GM19239 (cell line): ENCODE measurements at places on chromosomes 16 and 17.

DNA sequence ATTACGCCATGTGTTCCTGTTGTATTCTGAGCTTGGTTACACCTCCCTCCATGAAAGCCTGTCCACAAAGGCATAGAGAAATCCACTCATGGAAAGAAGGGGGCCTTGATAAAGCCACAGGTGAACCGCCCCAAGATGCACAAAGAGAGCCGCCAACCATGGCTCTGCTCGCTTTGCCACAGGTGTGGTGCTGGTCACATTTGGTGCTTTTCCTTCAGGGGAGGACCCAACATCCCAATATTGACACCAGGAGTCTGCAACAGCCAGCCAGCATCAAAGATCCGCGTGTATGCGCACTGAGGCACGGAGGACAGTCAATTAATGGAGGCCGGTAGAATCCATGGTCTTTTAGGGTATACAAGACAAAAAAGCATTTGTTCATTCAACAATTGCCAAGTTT, 7.3 kb downstream of the ABCA3 start:
- no peak for DNase-seq

GRCh38 chr17:47906443-47906842, 10.4 kb downstream of the SP2 start:
- no peak for DNase-seq

- DNase-seq = no peak
These were observed 4.6 kb upstream of the ITGAD start for GRCh38 chr16:31388535-31388934.

- no peak for DNase-seq
These were observed 4.8 kb downstream of the MAP2K3 start for GRCh38 chr17:21289175-21289901.

DNA sequence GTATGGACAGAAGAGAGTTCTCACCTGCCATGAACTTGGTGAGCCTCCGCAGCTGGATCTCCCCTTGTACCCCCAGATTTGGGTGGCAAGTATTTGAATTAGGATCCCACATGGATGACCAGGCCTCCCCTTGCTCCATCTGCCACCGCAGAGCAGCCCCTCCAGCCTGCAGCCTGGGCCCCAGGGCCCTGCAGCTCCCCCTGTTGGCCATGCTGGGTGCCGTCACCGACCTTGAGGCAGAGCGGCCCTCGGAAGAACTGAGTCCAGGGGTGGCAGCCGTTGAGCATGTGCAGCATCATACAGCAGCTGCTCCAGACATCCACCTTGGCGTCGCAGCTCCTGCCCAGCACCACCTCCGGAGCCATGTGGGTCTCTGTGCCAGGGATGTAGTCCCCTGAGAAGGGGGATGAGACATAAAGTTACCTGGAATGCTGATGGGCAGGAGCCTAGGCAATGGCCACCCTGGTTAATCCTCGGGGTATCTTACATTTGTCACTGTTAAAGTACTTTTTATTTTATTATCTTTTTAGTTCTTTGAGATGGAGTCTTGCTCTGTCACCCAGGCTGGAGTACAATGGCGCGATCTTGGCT, 9.0 kb upstream of the SPATA32 start:
- DNase-seq = no peak

DNA sequence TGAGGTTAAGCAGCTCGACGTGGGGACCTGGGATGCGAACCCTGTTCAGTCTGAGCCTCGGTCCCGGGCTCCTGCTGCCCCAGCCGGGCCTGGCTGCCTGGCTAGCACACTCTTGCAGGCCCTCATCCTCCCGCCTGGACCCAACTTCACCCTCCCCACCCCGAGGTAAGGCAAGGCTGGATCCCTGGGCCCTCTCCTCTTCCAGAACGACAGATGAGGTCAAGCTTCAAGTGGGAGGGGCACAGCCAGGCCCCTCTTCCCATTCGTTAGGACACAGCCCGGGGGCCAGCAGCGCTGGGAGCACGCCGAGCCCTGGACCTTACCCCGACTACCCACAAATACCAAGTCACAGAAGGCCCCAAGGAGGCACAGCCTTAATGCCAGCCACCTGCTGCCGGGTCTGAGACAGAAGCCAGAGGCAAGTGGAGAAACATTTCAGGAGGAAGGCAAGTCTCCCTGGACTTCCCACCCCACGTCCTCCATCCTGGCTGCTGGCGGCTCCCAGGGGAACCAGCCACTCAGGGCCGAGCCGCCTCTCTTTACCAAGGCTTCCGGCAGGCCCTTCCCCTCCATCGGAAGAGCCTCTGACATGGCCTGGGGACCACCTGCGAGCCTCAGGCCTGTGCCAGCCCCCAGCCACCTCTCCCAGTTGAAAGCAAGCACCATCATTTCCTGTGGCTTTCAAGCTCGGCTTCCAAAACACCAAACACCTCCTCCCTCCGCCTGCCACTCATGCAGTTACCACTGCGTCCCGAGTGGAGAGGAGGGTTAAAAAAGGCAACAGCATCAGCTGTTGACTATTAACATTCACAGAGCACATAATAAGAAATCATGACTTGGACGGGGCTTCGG, 59.9 kb downstream of the RPH3AL start:
- no peak for DNase-seq

DNA sequence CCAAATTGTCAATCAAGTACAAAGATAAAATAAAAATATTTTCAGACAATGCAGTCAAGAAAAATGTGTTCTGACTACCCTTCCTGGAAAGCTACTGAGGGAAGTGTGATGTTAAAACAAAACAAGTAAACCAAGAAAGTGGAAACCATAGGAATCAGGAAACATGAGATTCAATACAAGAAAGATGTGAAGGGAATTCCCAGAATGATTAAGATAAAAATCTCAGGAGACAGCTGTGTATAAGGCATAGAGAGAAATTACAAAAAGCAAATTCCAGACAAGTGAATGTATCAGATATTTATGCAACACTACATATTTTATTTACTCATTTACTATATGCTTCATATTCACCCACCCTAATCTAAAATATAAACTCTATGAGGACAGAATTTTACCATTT, 32.2 kb downstream of the TRIM37 start:
- DNase-seq = no peak

- DNase-seq = no peak
These were observed 64.6 kb downstream of the GTF3C1 start for GRCh38 chr16:27485126-27485525.

- no peak for DNase-seq
These were observed 5.3 kb downstream of the CNP start for GRCh38 chr17:41971721-41972523.

DNA sequence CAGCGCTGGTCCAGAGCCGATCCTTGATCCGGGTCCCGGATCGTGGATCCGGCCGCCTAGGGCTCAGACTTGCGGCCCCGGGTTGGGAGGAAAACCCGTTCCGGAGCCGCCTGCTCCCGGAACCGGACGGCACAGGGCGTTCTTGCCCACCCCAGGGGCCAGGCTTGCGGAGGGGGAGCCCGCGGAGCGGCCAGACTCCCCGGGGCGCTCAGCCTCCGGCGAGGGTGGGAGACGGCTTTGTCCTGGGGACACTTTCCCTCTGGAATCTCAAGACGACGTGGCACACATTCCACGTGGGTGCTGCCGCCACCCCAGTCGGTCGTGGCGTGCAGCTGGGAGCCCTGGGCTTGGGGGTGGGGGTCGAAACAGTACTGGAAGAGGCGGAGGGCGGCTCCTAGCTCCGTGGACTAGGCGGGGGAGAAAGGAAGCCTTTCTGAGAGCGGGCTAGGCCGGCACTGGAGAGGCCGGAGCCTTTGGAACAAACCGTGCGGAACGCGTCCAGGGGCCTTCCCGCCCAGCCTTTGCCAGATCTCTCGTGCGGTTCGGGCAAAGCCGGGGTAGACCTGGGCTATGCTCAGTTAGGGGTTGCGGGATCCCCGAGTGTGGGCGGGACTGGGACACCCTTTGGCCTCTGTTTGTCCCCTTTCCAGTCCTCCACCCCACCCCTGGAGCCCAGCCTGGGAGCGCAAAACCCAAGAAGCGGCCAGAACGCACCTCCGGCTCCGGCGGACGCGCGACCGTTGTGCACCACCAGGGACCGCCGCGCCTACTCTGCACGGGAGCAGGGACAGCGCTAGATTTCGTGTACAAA, 26.5 kb downstream of the SREBF1 start:
- DNase-seq = no peak

DNA sequence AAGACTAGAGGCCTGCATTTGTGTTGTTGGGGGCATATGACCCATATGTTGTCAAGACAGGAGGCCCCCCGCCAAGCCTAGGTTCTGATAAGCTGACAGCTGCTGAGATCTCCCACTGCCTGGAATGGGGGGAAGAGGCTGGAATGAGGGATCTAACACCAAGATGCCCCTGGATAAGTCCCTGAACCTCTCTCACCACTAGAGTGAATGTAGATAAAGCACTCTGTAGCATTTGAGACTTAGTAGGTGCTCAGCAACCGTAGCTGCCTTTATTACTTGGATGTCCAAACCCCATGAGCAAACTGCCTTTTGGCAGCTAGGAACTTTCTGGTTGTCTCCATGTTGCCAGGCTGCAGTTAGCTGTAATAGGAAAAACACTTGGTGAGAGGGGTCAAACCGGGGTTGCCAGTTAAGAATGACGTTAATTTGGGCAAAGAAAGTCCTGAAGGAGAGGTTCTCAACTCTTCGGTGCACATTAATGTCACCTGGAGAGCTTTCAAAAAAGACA, 4.4 kb upstream of the RASL10B start:
- DNase-seq = no peak

GRCh38 chr16:79589601-79590102, 10.9 kb downstream of the MAF start:
- DNase-seq = no peak

GRCh38 chr17:8294361-8294760, 839 bp downstream of the SLC25A35 start:
- no peak for DNase-seq

GRCh38 chr17:66448026-66448639, 145.7 kb downstream of the PRKCA start:
- no peak for DNase-seq

DNA sequence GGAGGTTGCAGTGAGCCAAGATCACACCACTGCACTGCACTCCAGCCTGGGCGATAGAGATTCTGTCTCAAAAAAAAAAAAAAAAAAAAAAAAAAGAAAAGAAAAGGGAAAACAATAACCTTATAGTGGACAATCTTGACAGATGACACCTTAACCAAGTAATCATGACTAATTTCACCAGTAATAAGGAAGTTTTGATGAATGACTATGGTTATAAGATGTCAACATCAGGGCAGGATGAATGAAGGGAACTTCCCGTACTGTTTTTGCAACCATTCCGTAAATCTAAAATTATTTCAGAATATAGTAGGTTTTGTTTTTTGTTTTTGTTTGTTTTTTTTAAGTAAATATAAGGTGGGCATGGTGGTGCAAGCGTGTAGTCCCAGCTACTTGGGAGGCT, 23.0 kb downstream of the GSPT1 start:
- no peak for DNase-seq

DNA sequence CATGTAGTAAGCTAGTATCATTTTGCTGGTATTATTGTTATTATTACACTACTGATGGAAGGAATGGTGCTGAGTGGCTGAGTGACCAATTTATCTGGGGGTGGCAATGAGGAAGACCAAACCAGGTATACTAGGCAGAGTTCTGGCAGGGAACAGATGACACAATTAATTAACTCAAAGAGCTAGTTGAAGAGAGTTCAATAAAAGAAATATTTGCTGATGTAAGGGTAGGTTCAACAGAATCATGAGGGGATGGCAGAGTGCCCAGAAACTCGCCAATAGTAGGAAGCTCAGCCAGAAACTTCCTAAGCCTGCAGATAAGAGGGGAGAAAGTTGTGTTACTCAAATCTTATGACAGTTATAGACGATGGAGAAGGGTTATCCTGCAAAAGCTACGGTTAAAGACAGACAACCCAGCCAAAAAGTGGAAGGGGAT, 352.5 kb downstream of the KCNJ2 start:
- no peak for DNase-seq

DNA sequence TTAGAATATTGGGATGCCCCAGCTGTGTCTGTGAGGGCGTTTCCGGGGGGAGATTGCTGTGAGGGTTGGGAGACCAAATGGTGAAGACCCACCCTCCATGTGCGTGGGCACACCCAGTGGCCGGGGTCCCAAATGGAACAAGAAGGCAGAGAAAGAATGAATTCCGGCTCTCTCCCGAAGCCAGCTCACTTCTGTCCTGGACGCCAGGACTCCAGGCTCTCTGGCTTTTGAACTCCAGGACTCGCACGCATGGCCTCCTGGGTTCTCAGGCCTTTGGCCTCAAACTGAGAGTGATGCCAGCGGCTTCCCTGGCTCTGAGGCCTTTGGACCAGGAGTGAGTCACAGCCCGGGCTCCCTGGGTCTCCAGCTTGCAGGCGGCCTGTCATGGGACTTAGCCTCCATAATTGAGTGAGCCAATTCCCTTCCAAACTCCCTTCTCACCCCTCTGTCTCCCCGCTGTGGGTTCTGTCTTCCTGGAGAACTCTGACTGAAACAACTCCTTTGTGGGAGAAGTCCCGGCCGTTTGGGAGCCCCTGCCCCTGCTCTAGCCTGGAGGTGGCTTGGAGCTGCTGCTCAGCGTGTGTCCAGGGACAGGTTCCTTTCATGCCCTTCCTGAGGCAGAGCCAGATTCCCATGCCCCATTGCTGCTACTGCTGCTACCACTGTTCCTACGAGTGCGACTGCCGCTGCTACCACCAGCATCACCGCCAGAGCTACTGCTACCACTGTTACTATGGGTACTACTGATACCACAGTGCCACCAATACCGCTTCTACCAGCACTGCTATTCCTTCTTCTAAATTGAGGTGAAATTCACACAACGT, 49.8 kb upstream of the CBX4 start:
- DNase-seq = no peak

DNA sequence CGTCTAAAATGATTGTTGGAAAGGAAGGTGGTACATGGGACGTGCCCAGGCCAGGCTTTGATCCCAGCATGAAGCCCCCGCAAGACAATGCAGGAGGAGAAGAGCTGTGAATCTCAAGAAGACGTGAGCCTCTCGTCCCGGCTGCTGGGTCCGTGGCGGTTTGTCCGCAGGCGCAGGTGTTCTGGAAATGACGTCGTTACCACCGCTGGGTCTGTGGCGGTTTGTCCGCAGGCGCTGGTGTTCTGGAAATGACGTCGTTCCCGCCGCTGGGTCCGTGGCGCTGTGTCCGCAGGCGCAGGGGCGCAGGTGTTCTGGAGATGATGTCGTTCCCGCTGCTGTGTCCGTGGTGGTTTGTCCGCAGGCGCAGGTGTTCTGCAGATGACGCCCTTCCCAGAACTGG, 14.1 kb downstream of the SPG7 start:
- no peak for DNase-seq

GRCh38 chr17:34230342-34230741, 24.7 kb upstream of the CCL2 start:
- DNase-seq = no peak

DNA sequence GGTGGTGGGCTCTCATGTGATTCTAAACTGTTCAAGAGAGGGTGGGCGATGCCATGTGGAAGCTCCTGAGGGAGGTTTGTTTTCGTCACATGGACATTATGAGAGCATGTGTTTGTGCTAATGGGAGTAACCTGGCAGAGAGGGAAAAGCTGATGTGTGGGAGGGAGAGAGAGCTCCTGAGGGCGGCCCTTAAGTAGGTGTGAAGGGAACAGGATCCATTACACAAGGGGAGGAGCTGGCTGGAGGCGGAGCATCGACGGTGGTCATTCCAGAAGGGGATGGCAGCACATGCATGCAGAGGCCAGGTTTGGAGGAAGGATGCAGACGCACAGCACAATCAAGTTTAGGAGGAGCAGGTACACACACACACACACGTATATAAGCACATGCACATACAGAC, 197.5 kb downstream of the RPTOR start:
- DNase-seq = no peak

GRCh38 chr17:44780845-44781480, 22.2 kb downstream of the ADAM11 start:
- no peak for DNase-seq

GRCh38 chr17:58386708-58387107, 30.6 kb downstream of the RNF43 start:
- DNase-seq = no peak

- no peak for DNase-seq
These were observed 2.7 kb upstream of the ETV4 start for GRCh38 chr17:43548689-43549379.
